ENCODE measurements at places on chromosomes 13 and 19. TPM values are rescaled to one million over a fixed set of nuclear protein-coding genes. Genes with fewer than 3 reads are reported as not detected.

RELB gene
- total RNA-seq, result 30.0 TPM

ZNF296 gene
- 0.45 TPM for total RNA-seq

ZNF559 gene
- total RNA-seq, result 31.1 TPM

HSPB6 gene
- total RNA-seq, result 148 TPM

SWSAP1 gene
- total RNA-seq, result 1.5 TPM

ZNF497 gene
- 0.32 TPM for total RNA-seq

DNA sequence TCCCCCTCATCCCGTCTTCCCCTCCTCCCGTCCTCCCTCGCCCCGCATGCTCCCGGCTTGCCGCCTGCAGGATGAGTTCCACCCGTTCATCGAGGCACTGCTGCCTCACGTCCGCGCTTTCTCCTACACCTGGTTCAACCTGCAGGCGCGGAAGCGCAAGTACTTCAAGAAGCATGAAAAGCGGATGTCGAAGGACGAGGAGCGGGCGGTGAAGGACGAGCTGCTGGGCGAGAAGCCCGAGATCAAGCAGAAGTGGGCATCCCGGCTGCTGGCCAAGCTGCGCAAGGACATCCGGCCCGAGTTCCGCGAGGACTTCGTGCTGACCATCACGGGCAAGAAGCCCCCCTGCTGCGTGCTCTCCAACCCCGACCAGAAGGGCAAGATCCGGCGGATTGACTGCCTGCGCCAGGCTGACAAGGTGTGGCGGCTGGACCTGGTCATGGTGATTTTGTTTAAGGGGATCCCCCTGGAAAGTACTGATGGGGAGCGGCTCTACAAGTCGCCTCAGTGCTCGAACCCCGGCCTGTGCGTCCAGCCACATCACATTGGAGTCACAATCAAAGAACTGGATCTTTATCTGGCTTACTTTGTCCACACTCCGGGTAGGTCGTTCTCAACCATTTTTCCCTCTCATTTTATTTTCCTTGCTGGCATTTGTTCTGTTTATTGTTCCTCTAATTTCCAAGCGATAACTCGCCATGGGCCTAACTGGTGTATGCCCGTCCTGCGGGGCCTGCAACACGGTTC, 29.8 kb downstream of the NFIX start:
- peak overlapping the region; percentile 35 for H3K4me3 ChIP-seq
- H3K27ac ChIP-seq, result peak overlapping the region; percentile 94
- H3K4me1 ChIP-seq, result peaks cover 6% of the 10 kb centered on the region
- H3K36me3 ChIP-seq, result no peaks in the 10 kb centered on the region
- H3K27me3 ChIP-seq, result no peaks in the 10 kb centered on the region

DNA sequence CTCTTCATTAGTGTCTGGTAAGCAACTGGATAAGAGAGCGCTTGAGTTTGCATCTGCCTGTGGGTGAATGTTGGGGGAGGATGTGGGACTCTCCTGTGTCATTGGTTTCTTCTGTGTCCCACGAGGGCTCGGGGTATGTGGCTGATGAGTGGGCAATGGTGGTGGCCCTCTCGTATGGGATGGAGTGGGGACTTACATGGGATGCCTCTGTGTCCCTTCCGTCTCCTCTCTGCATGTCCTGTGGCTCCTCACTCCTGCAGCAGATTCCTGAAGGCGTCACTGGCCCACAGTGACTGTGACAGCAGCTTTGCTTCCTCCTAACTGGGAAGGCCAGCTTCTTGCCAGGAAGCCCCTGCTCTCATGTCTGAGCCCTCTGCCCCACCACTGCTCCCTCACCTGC, 2.6 kb upstream of the LRP3 start:
- no peak overlapping the region for H3K27ac ChIP-seq
- DNase-seq, result peak; percentile 21
- no peaks in the 10 kb centered on the region for H3K4me1 ChIP-seq
- no peaks in the 10 kb centered on the region for H3K27me3 ChIP-seq
- no peaks in the 10 kb centered on the region for H3K36me3 ChIP-seq

DNA sequence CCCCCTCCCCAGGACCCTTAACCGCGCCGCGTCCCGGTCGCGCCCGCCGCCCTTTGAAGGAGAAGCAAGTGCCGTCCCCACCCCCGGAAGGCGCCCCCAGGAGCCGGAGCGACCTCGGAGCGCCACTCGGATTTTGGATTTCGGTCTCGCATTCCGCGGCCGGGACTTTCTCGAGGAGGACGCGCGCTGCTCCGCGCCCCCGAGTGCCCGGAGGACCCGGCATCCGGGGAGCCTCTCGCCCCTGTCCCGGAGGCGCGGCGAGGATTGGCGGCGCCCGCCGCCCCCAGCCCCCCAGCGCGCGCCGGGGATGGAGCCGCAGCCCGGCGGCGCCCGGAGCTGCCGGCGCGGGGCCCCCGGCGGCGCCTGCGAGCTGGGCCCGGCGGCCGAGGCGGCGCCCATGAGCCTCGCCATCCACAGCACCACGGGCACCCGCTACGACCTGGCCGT, 1.6 kb downstream of the MIDN start:
- peaks cover 1% of the 10 kb centered on the region for H3K36me3 ChIP-seq
- DNase-seq, result no peak
- H3K27me3 ChIP-seq, result no peaks in the 10 kb centered on the region
- H3K4me3 ChIP-seq, result peak overlapping the region; percentile 93
- no peaks in the 10 kb centered on the region for H3K4me1 ChIP-seq

DNA sequence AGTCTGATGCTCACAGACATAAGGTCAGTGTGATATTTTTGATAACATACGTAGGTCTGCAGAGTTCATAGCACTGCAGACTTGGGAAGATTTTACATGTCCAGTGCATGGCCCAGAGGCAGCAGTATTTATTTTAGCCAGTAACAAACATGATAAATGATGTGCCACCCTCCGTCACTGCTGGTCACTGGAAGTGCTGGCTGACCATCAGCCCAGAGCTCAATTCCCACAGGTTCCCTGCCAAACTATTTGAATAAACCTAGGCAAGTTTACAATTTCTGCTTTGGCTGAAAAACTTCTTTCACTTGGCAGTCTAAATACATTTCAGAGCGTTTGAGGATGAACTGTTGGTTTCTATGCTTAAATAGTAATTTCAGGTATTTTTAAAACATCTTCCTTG, 135.5 kb upstream of the EDNRB start:
- H3K36me3 ChIP-seq, result no peaks in the 10 kb centered on the region
- no peaks in the 10 kb centered on the region for H3K4me1 ChIP-seq
- no peak for DNase-seq
- no peaks in the 10 kb centered on the region for H3K27me3 ChIP-seq
- H3K27ac ChIP-seq, result no peak overlapping the region
- no peak overlapping the region for H3K4me3 ChIP-seq

DNA sequence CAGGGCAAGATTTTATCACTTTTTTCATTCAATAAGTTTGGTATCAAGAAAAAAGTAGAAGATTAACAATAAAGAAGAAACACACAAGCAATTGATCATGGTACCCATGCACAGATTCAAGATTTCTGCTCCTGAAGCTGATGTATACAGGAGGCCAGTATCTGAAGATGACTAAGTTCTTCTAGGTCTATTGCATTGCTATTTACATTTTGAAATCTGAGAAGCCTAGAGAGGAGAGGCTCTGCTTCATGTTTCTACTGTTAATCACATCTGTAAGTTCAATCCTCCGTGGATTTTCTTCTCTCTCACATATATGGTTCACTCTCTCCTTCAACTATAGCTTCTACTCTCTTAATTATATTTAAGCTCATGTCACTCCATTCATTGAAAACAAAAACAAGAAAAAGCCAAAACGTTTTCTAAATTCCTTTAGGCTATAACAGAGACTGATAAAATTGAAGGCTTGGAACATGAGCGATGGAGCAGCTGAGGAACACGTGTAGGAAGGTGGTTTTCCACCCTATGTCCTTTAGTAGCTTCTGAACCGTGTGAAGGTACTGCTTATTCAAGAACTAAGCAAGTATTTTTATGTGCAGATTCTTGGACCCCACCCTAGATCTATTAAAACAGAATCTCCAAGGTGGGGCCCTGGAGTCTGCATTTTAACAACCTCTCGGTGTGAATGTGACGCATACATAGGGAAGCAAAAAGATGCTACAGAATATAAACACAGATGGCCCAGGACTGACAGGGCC, 198.2 kb downstream of the EFNB2 start:
- H3K4me1 ChIP-seq, result no peaks in the 10 kb centered on the region
- no peak for DNase-seq
- H3K36me3 ChIP-seq, result no peaks in the 10 kb centered on the region
- H3K27ac ChIP-seq, result no peak overlapping the region
- no peaks in the 10 kb centered on the region for H3K27me3 ChIP-seq

- H3K4me1 ChIP-seq, result no peaks in the 10 kb centered on the region
- H3K27ac ChIP-seq, result no peak overlapping the region
- no peak for DNase-seq
- no peaks in the 10 kb centered on the region for H3K36me3 ChIP-seq
- no peak overlapping the region for H3K4me3 ChIP-seq
- no peaks in the 10 kb centered on the region for H3K27me3 ChIP-seq
These were observed 8.1 kb downstream of the BEST2 start for GRCh38 chr19:12759686-12760085.

- no peaks in the 10 kb centered on the region for H3K36me3 ChIP-seq
- no peak for DNase-seq
- H3K4me3 ChIP-seq, result no peak overlapping the region
- H3K27me3 ChIP-seq, result no peaks in the 10 kb centered on the region
- H3K4me1 ChIP-seq, result no peaks in the 10 kb centered on the region
- no peak overlapping the region for H3K27ac ChIP-seq
These were observed 6.2 kb downstream of the CARD8 start for GRCh38 chr19:48249502-48250014.

- no peaks in the 10 kb centered on the region for H3K36me3 ChIP-seq
- no peak overlapping the region for H3K27ac ChIP-seq
- H3K4me3 ChIP-seq, result no peak overlapping the region
- H3K27me3 ChIP-seq, result no peaks in the 10 kb centered on the region
These were observed 31.3 kb upstream of the RGCC start for GRCh38 chr13:41426047-41426446.

DNA sequence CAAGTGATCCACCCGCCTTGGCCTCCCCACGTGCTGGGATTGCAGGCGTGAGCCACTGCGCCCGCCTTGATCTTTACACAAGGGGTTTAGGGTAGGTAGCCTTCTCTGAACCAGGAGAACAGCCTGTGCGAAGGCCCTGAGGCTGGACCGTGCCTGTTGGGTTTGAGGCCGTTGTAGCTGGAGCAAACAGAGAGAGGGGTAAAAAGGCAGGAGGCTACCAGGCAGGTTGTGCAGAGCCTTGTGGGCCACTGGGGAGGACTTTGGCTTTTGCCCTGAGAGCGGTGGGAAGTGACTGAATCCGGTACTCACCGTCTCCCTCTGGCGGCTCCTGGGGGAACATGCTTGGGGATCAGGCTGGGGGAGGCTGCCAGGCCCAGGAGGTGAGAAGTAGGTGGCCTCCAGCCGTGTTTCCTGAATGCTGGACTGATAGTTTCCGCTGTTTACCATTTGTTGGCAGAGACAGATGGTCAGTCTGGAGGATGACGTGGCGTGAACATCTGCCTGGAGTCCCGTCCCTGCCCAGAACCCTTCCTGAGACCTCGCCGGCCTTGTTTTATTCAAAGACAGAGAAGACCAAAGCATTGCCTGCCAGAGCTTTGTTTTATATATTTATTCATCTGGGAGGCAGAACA, 24.6 kb downstream of the SPC24 start:
- H3K27ac ChIP-seq, result no peak overlapping the region
- H3K36me3 ChIP-seq, result no peaks in the 10 kb centered on the region
- peak; percentile 86 for DNase-seq

- no peaks in the 10 kb centered on the region for H3K4me1 ChIP-seq
- no peaks in the 10 kb centered on the region for H3K27me3 ChIP-seq
- DNase-seq, result no peak
- no peaks in the 10 kb centered on the region for H3K36me3 ChIP-seq
These were observed 9.1 kb downstream of the SSBP4 start for GRCh38 chr19:18428173-18428786.

- H3K4me3 ChIP-seq, result no peak overlapping the region
- no peak overlapping the region for H3K27ac ChIP-seq
- no peak for DNase-seq
- H3K36me3 ChIP-seq, result no peaks in the 10 kb centered on the region
- H3K27me3 ChIP-seq, result peaks cover 1% of the 10 kb centered on the region
These were observed 19.3 kb upstream of the TCF3 start for GRCh38 chr19:1671716-1672037.

- no peak for DNase-seq
- no peaks in the 10 kb centered on the region for H3K36me3 ChIP-seq
- no peak overlapping the region for H3K4me3 ChIP-seq
These were observed 3.2 kb downstream of the MAP2K2 start for GRCh38 chr19:4120559-4121272.

- no peak overlapping the region for H3K27ac ChIP-seq
- H3K27me3 ChIP-seq, result no peaks in the 10 kb centered on the region
- DNase-seq, result no peak
- H3K4me3 ChIP-seq, result no peak overlapping the region
These were observed 107.0 kb downstream of the KL start for GRCh38 chr13:33123066-33123859.

GRCh38 chr19:5850743-5851293, 431 bp downstream of the FUT3 start:
- H3K4me1 ChIP-seq, result no peaks in the 10 kb centered on the region
- no peaks in the 10 kb centered on the region for H3K36me3 ChIP-seq
- H3K27me3 ChIP-seq, result no peaks in the 10 kb centered on the region
- H3K27ac ChIP-seq, result no peak overlapping the region
- DNase-seq, result peak; percentile 60
- H3K4me3 ChIP-seq, result no peak overlapping the region

DNA sequence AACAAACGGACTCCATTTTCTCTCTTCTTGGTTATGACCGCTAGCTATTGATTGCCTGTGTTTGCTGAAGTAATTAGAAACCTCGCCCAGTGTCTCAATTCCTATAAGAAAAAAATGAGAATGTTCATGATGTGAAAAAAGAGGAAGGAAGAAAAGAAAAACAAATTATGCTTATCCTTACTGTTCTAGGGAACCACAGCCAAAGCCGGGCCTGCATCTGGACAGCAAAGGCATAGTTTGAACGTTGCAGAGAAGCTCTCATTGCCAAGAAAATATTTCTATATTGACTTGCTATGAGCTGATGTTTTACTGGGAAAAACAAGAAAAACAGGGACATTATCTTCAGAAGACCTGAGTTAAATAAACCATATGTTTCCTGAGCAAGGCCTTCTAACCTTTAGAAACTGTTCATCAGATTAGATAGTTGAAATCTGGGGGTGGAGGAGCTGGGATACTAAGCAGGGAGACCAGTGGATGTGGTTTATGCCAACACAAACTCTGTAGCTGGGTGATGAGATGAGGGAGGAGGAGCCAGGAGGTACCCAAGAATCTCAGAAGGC, 55.0 kb downstream of the EFNB2 start:
- H3K27me3 ChIP-seq, result no peaks in the 10 kb centered on the region
- DNase-seq, result no peak
- no peaks in the 10 kb centered on the region for H3K36me3 ChIP-seq
- peak overlapping the region; percentile 1 for H3K27ac ChIP-seq
- no peak overlapping the region for H3K4me3 ChIP-seq
- H3K4me1 ChIP-seq, result no peaks in the 10 kb centered on the region

GRCh38 chr13:100600915-100601314, 12.3 kb upstream of the GGACT start:
- H3K27me3 ChIP-seq, result no peaks in the 10 kb centered on the region
- no peaks in the 10 kb centered on the region for H3K4me1 ChIP-seq
- no peak overlapping the region for H3K4me3 ChIP-seq

- no peak overlapping the region for H3K27ac ChIP-seq
- no peaks in the 10 kb centered on the region for H3K27me3 ChIP-seq
- no peak overlapping the region for H3K4me3 ChIP-seq
- no peak for DNase-seq
- no peaks in the 10 kb centered on the region for H3K36me3 ChIP-seq
These were observed 2.2 kb downstream of the FCER2 start for GRCh38 chr19:7699417-7700401.

Measured in aorta (tissue), 5 donors.